Hematopoietic multipotent progenitor cell treated with erythropoietin and hydrocortisone succinate and interleukin-3 and kit ligand, for 8 days (in vitro differentiated cells): ENCODE measurements at places on chromosomes 11 and 22.

GRCh38 chr22:30717331-30717921 is 22.8 kb downstream of the OSBP2 start:
- DNase-seq: no peak

DNA sequence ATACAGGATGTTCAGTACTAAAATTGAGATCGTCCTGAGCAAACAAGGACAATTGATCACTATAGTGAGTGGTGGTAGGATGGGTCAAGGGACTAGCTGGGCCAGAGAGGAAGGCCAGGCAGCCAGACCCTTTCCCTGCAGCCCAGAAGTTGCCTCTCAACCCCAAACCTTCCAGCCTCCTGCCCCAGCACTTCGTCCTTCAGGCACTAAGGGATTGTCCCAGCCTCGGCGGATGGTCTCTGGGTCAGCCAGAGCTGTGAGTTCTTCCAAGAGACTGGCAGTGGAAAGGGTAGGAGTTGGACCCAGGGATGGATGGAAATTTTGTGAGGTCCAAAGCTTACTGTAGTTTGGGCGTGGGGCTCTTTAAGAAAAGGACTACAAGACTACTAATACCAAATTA is 3.6 kb upstream of the LMO1 start:
- no peak for DNase-seq

- no peak for DNase-seq
These were observed 111.1 kb downstream of the CTTN start for GRCh38 chr11:70509476-70509875.

DNA sequence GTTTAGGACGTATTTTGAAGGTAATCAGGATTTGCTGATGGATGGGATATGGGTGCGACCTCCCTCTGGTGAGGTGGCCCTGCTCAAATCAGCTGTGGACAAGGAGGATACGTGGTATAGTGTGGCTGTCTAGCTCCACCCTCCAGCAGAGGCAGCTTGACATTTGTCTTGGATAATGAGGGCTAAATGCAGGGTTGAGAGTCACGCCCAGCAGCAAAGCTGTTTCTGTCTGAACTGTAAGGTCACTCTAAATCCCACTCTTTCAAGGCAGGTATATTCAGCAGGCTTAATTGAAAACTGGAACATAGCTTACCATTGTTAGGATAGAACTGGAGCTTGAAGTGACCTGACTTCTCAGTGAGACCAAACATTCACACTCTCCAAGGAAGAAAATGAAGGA is 98.7 kb downstream of the SWAP70 start:
- no peak for DNase-seq

- DNase-seq: no peak
These were observed 1432.5 kb downstream of the BRD1 start for GRCh38 chr22:48395201-48395600.

DNA sequence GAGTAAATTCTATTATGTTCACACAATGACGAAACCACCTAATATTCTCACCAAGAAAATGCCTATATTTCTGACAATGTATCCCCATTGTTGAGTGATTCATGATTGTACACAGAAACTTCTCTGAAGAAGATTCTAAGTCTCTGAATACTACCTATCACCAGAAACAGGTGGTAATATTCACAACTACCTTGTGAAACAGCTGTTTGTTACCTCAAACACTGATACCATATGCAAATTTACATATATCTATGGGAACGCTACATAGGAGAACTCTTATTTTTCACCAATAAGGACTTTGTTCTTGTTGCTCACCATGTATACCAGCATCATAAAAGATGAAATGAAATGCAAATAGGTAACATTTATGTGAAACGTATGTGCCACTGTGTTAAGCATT is 59.3 kb downstream of the PDGFD start:
- DNase-seq: no peak

- no peak for DNase-seq
These were observed 23.0 kb downstream of the MRPL48 start for GRCh38 chr11:73810637-73811036.

DNA sequence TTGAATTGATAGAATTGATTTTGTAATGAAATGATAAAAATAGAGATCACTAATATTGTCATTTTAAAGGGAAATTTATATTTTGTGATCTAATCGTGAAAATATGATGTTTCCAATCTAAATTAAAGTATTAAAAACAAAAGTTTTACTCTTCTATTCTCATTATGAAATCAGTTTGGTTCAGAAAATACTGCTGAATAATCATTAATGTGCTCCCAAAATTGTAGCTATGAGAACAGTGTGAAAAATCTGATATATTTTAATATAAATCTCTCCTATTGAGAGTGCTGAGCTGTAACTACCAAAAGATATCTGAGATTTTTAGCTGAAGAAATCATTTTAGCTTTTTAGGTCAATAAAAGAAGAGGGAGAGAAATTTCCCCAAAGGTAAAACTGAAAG is 287.5 kb upstream of the ANO3 start:
- DNase-seq: no peak

DNA sequence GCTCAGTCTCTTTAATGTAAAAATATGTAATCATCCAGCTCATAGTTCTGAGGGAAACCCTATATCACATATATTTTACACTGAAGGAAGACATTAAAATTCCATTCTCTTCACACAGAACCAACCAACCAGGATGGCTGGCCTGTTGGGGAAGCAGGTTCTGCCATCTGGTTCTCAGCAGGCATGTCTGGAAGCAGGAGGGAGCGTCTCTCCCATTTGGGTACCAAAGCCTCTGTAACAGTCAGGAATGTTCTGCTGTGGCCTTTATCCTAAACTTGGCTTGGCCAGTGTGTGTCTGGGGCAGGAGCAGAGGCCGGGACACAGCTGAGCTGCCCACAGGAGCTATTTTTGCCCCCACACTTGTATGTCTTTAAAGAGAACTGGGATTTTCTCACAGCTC is 29.2 kb downstream of the SGSM3 start:
- no peak for DNase-seq
